CD4-positive, alpha-beta T cell treated with Interferon gamma for 1 hour (primary cell): ENCODE measurements at places on chromosomes 1 and 21.

DNA sequence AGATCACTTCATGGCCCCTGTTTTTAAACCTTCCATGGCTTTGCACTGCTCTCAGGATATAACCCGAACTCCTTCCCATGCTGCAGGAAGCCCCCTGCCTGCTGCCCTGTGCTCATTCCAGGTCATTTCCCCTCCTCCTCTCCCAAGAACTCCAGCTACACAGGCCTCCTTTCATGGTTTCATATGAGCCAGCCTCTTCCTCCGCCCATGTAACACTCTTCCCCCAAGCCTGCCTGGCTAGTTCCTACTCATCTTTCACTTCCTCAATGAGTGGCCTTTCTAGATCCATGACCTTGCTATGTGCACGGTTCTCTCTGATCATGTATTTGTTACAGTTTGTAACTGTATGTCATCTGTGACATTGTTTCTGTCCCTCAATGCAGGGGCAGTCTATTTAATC is 3.1 kb upstream of the NCF2 start:
- peak; percentile 36 for DNase-seq

- DNase-seq = peak; percentile 56
Observed at GRCh38 chr1:226656601-226657277, 82.3 kb downstream of the ITPKB start.

GRCh38 chr21:27321791-27322190 is 354.9 kb upstream of the ADAMTS5 start:
- no peak for DNase-seq

- no peak for DNase-seq
Observed at GRCh38 chr21:15353546-15353945, 288.7 kb upstream of the NRIP1 start.

GRCh38 chr1:235783148-235783776 is 83.4 kb downstream of the LYST start:
- DNase-seq = no peak

GRCh38 chr1:32771561-32772280 is 45.4 kb downstream of the YARS1 start:
- DNase-seq = no peak

- DNase-seq = no peak
Observed at GRCh38 chr1:83735526-83735925, 263.4 kb downstream of the TTLL7 start.

GRCh38 chr1:93095804-93096585 is 16.9 kb downstream of the MTF2 start:
- no peak for DNase-seq

DNA sequence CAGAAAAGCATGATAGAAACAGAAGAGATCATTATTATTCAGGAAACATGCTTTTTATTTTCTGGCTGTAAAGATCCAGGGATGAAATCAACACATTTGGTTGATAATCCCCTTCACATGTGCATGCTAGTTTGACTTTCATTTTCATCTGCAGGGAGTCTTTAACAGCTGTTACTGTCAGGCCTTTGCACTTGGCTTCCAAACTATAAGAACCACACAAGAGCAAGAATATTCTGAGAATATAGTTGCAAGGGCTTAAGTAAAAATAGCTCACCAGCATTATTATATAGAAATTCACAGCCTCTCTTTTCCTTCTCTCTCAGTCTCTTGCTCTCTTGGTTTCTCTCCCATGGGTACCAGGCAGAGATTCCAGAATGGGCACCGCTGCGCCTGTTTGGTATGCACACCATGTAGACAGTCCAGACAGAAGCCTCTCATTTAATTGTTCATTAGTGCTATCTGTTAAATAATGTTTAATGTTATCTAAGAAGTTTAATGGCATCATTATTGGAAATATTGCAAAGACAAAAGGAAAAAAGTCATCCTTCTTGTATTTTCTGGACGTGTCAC is 622.3 kb upstream of the PLXNA2 start:
- DNase-seq = no peak

GRCh38 chr1:107810291-107810951 is 154.6 kb downstream of the VAV3 start:
- no peak for DNase-seq

GRCh38 chr1:31703431-31704270 is at the start of gene COL16A1:
Gene COL16A1, minus strand, starts transcription at chr1:31704017. Its CDS starts 1,824 bp downstream, at chr1:31702193.
- no peak for DNase-seq

DNA sequence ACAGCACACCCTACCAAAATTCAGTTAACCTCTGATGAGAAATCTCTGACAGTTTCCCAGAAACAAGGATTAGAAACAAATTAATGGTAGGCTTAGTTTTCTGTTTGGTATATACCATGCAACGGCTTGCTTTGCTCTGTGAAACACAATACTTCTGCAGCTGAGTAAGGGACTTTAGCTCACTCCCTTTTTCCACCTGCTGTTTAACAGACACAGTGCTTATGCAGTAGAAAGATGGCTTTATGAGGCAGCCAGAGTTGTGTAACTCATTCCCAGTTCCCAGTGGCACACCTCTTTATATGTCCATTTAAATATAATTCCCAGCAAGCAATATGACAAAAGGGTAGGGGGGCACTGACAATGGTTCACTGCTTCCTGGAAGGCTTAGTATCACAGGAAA is 124.0 kb downstream of the PIGK start:
- DNase-seq = no peak

DNA sequence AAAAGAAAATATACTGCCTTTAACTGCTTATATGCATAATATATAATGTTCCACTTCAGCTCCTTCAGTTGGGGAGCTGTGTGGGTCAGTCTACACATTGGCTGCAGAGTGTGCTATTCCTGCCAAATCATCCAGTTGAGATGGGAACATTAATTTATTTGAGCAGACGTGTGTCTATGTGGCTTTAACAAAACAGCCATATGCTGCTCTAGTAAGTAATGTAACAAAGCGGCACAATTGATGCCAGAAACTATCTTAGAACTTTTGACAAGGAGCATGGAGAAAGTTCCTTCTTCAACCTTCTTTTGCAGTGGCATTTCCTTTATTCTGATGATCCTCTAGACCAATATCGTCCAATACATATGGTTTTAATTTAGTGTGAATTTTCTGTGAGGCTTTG is 285.9 kb upstream of the C1orf87 start:
- DNase-seq = no peak

- no peak for DNase-seq
Observed at GRCh38 chr1:13499422-13499821, 14.4 kb downstream of the LRRC38 start.

- DNase-seq = peak; percentile 11
Observed at GRCh38 chr1:192476802-192477298, 98.7 kb upstream of the RGS1 start.

GRCh38 chr1:184399192-184399847 is 12.5 kb downstream of the C1orf21 start:
- DNase-seq = no peak

DNA sequence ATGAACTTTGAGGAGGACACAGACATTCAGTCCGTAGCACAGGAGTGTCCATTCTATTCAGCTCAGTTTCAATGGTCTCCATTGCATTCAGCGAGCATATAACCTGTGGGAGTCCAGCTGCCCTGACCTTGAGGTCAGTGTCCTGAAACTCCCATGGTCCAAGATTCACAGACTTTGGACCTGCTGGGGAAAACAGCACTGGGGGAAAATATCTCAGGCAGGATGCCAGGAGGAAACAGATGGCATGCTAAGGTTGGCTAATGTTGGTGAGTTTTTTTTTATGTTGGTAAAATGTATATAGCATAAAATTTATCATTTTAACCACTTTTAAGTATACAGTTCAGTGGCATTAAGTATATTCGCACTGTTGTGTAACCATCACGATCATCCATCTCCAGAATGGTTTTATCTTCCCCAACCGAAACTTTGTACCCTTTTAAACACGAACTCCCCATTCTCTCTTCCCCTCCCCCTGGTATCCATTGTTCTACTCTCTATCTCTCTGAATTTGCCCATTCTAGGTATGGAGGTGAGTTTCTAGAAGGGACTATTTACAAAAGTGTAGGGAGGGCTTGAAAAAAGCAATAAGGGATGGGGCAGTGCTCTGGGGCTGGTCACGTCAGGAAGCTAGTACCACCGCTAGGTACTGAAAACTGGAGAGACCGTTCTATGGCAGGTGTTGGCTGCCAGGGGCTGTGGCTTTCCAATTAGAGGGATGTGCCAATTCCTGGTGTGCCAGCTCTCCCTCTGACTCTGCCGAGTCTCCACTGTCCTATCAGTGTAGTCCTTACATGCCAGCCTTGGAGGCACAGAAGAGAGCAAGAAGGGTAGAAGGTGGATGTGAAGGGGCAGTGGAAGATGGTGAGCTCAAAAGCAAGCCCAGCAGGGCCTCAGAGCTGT is 85.3 kb downstream of the FOXD2 start:
- DNase-seq = no peak

GRCh38 chr21:26769613-26770188 is 75.5 kb downstream of the ADAMTS1 start:
- no peak for DNase-seq

- DNase-seq = no peak
Observed at GRCh38 chr1:240616018-240616417, 4.1 kb upstream of the GREM2 start.

- no peak for DNase-seq
Observed at GRCh38 chr21:42141643-42142042, 70.5 kb downstream of the UMODL1 start.

DNA sequence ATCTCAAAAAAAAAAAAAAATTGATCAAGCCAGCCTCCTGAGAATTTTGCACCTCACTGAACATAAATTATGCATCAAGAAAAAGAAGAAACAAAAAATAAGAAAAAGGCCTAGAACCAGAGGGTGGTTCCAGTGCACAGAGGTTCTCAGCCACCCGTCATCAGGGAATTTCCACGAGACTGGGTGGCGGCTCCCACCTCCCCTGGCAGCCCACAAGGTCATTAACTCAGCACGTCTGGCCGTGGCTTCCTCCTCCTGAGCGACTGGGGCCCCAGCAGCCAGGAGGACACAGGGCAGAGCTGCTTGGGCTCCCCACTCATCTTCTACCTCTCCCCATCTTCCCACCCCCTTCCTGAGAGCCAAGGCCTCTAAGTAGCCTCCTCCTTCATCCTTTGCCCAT is 15.7 kb upstream of the TMEM51 start:
- peak; percentile 55 for DNase-seq

- no peak for DNase-seq
Observed at GRCh38 chr1:175865041-175865766, 121.8 kb upstream of the TNR start.

DNA sequence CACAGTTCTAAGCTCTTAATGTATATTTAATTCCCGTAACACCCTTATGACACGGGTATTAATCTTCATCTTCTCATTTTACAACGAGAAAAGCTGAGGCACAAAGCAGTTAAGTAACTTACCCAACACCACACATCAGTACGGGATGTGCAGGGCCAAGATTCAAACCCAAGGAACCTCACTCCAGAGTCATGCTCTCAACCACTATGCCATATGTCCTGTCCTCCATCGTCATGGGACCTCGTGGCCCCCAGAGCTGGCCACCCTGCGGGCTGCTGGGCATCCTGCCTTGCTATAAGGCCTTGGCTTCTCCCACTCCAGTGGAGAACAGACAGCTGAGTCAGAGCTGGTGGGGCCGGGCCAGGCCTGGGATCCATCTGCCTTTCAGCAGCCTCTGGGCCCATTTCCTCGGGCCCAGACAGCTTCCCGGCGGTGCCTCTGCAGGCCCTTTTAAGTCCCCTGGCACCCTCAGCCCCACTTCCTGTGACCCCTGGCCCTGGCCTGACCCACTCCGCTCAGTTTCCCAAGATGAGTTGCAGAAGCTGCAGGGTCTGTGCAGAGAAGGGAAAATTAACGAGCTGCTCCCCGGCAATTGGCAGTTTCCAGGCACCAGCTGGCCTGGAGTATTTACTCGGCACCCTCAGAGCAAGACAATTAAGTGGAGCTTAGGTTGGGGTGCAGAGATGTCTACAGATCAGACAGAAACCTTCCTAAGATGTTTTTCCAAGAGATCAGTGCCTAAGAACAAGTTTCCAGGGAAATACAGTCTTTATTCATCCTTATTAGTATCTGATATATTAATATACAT is 98.2 kb downstream of the EPHB2 start:
- no peak for DNase-seq

DNA sequence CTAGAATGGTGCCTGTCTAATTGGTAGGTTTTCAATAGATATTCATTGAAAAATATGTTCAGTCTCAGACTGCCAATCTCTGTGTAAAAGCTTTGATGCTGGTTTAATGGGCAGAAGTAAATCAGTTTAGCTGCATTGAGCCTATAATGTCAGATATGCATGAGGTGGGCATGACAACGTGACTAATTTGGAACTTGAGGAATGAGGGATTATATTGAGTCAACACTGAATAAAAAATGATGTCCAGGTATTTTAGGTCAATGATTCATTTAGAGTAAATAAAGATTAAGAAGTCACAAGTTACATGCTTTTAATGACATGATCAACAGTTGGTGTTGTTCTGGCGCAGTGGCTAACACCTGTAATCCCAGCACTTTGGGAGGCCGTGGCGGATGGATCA is 3.0 kb downstream of the WDR3 start:
- no peak for DNase-seq

DNA sequence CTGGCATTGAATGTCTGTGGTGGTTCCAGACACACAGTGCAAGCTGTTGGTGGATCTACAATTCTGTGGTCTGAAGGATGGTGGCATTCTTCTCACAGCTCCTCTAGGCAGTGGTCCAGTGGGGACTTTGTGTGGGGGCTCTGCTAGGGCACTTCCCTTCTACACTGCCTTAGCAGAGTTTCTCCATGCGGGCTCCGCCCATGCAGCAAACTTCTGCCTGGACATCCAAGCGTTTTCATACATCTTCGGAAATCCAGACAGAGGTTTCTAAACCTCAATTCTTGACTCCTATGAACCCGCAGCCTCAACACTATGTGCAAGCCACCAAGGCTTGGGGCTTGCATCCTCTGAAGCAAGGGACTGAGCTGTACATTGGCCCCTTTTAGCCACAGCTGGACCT is 43.0 kb downstream of the RGS18 start:
- DNase-seq = no peak

DNA sequence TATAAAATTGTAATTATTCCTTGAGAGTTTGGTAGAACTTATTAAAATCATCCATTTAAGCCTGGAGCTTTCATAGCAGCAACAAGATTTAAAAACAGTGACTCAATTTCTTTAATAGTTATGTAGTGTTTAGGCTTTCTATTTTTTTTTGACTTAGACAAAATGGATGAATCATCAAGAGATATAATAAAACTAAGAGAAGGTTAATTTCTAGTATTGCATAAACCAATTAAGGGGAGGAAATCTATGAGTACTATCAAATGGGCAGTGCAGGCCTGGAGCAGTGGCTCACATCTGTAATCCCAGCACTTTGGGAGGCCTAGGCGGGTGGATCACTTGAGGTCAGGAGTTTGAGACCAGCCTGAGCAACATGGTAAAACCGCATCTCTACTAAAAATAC is 416.3 kb upstream of the USP24 start:
- DNase-seq = no peak

DNA sequence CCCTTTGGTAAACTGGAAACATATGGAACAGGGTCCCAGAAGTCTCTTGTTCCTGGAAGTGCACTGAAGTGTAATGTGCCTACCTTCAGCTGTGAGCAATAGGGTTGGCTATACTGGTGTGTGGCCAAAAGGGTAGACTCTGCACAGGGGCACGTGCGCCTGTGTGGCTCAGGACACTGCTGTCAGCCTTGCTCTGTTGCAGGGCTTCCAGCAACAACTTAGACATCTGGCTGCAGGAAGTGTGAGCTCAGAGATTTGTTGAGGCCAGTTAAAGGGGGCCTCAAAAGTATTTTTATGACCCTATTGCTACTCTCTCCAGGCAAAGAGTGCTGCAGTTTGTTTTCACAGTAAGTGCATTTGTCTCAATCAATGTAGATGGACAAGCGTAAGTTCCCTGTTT is 7.5 kb downstream of the CTPS1 start:
- no peak for DNase-seq

GRCh38 chr1:151577173-151577572 is 34.7 kb upstream of the SNX27 start:
- DNase-seq = no peak

- no peak for DNase-seq
Observed at GRCh38 chr1:241167121-241167630, 189.8 kb downstream of the RGS7 start.
